ENCODE measurements at places on chromosomes 11 and 22. TPM values are rescaled to one million over a fixed set of nuclear protein-coding genes. Genes with fewer than 3 reads are reported as not detected.

DNA sequence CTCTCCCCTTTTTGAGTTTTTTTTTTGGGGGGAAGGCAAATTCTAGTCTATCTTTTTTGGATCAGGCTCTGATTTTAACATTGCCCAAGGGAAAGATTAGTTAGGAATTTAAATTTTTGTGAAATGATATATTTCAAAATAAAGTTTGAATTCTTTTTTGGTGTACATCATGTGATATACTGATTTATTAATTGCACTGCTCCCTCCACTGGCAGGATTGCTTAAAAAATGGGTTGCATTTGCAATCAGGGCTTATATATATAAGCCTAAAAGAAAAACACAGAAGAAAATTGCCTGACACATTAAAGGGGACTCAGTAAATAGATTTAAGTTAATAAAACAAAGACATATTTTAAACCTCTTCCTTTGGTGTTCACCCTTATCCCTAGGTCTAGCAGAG is 1.2 kb downstream of the DYNC2H1 start:
- DNase-seq, result no peak

DNA sequence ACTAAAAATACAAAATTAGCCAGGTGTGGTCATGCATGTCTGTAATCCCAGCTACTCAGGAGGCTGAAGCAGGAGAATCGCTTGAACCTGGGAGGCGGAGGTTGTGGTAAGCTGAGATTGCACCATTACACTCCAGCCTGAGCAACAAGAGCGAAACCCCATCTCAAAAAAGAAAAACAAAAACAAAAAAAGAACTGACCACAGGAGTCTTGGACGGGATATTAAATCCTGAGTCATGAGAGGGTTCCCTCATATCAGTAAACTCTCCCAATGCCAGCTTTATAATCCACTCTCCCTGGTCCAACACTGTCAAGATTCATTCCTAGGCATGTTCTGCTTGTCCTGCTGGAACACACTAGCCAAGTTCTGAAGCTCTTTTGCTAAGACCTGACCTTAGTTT is 61.5 kb upstream of the EP300 start:
- DNase-seq, result no peak

DNA sequence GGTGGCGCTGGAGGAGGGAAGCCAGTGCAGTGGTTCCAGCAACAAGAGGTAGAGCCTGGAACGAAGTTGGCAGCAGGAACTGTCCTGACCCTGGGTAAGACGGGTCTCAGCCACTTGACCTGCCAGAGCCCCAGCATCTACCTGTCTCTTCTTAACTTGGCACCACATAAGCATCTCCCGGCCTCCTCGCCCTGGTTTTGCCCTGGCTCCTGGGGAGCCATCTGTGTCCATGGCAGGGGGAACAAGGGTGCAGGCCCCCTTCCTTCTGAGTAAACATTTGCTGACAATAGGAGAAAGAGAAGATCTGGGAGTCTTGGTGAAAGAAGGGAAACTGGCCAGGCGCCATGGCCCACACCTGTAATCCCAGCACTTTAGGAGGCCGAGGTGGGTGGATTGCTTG is 12.8 kb downstream of the P2RY2 start:
- no peak for DNase-seq

GRCh38 chr11:132072044-132072857 is 701.8 kb downstream of the NTM start:
- DNase-seq, result no peak

- DNase-seq, result no peak
These were observed 13.6 kb upstream of the RAB3IL1 start for GRCh38 chr11:61930933-61931332.

GRCh38 chr11:70603114-70603755 is 204.9 kb downstream of the CTTN start:
- DNase-seq, result no peak

DNA sequence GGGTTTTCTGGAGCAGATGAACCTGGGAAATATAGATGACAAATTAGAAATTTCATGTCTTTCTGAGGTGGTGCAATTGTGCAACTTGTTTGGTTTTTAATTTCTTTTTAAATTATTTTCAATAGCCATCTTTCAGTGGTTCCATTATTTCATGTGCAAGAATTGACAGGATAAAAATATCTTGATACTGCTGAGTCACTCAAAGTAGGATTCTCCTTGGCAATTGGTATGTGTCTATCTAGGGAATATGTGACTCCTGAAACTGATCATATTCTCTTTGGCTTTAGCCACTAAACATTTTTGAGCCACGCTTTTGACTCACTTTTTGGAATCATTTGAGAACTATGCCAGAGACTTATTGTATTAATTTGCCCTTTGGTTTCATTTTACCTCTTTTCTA is 331.5 kb downstream of the KCNA4 start:
- no peak for DNase-seq

DNA sequence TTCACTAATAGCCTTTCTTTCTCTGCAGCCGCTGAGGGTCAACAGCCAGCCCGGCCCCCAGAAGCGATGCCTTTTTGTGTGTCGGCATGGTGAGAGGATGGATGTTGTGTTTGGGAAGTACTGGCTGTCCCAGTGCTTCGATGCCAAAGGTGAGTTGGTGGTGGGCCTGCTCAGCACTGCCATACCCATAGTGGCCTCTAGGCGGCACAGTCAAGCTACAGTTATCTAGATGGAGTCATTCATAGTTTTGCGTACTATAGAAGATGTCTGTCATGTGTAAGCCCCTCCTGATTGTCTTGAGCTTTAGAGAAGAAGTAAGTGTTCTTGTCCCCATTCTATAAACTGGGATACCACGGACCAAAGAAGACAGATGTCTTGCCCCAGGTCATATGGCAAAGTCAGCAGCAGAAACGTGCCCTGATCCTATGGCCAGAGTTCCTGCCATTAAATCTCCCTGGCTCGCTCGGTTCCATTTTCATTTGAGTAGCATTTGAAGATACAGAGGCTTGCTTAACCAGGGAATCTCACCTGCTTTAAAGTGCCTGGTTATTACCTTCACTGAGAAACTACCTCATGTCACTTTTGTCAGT is 42.1 kb upstream of the CRTAM start:
- DNase-seq, result peak; percentile 61

- DNase-seq, result peak; percentile 22
These were observed 16.8 kb upstream of the TMEM191C start for GRCh38 chr22:21450320-21450831.

DNA sequence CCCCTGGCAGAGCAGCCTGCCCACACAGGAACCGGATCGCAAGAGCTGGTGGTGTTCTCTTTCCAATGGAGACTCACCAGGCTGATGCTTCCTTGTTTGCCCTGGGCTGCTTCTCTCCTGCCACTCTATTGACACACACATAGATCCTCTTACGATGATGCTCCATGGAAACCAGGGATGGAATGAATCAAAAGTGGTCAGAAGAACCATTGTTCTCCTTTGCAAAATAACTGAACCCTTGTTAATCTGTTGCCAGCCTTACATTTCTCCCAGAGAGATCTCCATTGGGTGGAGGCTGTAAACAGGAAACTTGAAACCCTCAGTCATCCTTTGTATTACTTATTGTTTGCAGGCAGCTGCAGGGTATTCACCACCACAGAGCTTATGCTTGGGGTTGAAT is 24.6 kb upstream of the LDLRAD3 start:
- no peak for DNase-seq

DNA sequence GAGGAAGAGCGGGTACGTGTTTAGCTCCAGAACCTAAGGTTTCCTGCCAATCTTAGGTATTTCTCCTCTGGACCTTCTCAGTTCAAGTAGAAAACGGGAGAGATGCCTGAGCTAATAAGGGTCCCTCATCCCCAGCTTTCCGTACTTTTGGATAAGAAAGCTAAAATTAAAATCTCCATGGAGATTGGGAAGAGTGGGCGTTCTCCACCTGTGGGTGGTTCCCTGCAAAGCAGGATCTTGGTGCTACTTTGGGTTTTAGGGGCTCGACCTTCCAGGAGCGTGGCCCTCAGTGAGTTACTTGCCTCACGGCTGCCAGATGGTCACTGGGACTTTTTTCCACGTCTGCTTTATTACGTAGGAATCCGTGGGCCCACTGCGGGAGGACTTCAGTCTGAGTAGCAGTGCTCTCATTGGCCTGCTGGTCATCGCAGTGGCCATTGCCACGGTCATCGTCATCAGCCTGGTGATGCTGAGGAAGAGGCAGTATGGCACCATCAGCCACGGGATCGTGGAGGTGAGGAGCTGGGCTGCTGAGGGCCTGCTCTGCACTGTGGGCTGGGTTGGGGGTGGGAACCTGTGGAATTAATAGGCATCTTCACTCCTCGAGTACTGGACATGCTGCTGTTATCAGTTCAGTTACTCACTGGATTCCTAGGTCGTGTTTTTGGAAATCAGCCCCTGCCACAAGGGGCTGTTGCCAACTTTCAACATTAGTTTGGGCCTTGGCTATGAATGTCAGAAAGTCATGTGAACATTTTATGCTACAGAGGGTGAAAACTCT is 17.8 kb upstream of the ST14 start:
- DNase-seq, result no peak

DNA sequence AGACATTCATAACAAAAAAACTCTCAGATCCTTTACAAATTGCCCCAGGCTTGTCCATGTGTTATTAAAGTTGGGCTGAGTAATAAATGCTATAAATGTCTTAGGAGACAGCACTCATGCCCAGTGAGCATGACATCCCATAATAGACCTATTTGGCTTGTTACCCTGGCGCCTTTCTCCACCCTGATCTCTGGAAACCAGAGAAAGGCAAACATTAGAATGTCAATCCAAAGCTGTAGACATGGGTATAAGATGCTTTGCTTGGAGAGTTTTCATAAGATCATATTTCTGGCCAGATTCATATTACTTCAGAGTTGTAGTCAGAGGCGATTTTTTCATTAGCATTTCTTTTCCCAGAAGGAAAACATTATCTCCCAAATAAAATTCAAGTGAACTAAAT is 161.3 kb upstream of the UBASH3B start:
- DNase-seq, result no peak

DNA sequence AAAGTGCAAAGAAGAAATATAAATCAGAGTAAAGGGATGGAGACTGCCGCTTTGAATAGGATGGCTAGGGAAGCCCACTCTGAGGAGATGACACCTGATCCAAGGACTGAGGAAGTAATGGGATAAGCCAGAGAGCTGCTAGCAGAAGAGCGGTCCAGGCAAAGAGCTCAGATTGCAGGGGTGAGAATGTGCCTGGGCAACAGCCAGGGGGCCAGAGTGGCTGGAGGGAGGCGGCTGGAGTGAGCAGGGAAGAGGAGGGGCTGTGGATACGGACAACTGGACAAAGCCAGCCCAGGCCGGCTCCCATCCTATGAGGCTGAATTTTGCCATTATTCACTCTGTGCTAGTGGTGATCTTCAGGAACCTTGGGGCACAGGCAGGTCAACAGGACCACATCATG is 360.3 kb upstream of the SYN3 start:
- DNase-seq, result no peak

GRCh38 chr22:29744902-29745301 is 21.9 kb downstream of the ZMAT5 start:
- DNase-seq, result peak; percentile 58

DNA sequence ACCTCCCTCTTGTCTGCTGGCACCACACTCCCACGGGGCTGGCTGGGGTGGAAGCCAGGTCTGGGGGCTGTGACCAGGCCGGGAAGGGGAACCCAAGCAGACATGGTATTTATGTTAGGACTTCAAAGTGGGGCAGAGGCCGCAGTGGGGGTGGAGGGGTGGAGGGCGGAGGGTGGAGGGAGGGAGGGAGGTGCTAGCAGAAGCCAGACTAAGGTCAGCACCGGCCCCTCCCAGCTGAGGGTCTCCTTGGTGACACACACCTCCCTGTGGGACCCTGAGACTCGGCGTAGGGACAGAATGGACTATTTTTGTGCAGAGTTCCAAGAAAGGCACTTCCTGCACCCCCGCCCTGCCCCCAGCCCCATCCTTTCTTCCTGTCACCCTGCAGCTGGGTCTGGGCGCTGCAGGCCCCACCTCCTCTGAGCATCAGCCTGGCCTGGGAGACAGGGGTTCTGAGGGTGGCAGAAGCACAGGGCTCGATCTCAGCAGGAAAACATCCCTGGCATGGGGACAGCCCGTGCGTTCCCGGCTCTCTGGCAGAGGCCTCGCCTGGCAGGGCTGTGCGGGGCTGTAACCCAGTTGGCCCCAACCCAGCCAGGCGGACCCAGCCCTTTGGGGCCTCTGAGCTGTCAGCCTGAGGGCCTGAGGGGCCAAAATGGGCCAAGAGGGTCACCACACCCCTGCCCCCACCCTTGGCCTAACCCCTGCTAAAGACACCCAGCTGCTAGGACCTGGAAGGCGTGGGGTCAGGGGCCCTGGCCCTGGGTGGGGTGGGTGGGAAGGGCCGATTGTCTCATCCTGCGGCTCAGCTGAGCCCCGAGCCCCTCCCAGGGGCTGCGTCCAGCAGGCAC is 9.6 kb upstream of the CD248 start:
- peak; percentile 84 for DNase-seq

- DNase-seq, result no peak
These were observed 2.4 kb downstream of the BSX start for GRCh38 chr11:122979103-122979814.

GRCh38 chr11:57901278-57901677 is 122.4 kb upstream of the OR9Q1 start:
- DNase-seq, result no peak

DNA sequence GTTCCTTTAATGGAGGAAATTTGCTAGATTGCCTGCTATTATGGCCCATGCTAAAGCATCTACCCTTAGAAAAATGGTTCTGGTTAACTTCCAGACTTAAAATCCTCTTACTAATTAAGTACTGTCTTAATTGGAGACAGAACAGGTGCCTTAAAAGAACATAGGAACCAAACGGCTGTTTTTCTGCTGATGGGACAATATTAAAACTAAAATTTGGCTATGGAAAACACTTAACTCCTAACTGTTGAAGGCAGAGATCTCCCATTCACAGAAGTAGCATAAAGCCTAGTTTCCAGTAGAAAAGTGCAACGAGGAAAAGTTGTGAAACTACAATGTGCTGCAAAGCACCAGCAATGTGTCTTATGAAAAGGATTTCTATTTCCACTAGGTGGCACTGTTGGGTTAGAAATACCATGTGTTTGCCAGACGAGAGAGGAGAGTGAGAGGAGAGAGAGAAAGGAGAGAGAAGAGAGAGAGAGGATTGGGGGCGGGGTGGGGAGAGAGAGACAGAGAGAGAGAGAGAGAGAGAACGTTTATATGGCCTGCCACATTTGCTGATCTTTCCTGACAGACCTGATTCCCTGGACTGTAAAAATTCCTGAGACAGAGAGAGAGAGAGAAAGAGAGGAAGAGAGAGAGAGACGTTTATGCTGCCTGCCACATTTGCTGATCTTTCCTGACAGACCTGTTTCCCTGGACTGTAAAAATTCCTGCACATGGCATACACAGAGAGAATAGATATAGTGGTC is 51.5 kb downstream of the FAM181B start:
- DNase-seq, result no peak

The VSIG2 gene
- 1.2 TPM for total RNA-seq

The OR10A4 gene
- total RNA-seq, result not detected

The SYT7 gene
- total RNA-seq, result 23.7 TPM

The GTPBP1 gene
- 30.6 TPM for total RNA-seq

The MRGPRX3 gene
- total RNA-seq, result not detected

The PLEKHA7 gene
- 16.2 TPM for total RNA-seq

The COMT gene
- total RNA-seq, result 75.3 TPM

The MFRP gene
- not detected for total RNA-seq

The C1QTNF5 gene
- total RNA-seq, result 15.1 TPM

All from Right ventricle myocardium superior (tissue), 1 donor.